ENCODE measurements at places on chromosomes 11 and 22. TPM values are rescaled to one million over a fixed set of nuclear protein-coding genes. Genes with fewer than 3 reads are reported as not detected.

TMEM218 gene
- total RNA-seq = 18.4 TPM

MMP27 gene
- not detected for total RNA-seq

RAB39A gene
- total RNA-seq = not detected

FAM180B gene
- total RNA-seq = 0.16 TPM

SYNGR1 gene
- 4.4 TPM for total RNA-seq

TEF gene
- total RNA-seq = 2.0 TPM

CDKN1C gene
- 2.6 TPM for total RNA-seq

KLHDC7B gene
- 49.1 TPM for total RNA-seq

EED gene
- total RNA-seq = 73.2 TPM

P2RY2 gene
- not detected for total RNA-seq

SLC17A6 gene
- not detected for total RNA-seq

DNA sequence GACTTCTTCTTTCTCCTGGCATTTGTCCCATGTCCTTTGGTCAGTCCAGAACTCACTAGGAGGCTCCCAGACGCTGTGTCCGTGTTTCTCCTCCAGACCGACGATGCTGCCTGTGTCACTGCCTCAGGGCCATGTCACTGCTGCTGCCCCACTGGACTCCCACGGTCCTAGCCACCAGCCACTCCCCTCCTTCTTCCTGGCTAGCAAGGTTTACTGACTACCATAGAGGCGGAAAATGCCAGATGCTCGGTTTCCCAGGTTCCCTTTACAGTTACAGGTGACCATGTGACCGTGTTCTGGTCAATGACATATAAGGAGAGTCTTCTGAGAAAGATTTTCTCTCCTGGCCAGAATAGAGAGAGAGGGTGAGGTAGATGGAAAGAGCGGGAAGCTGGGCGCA, 40.7 kb upstream of the RBFOX2 start:
- no peak for DNase-seq

GRCh38 chr11:29481738-29482137, 535.1 kb downstream of the KCNA4 start:
- no peak for DNase-seq

GRCh38 chr11:15819679-15820286, 536.6 kb downstream of the SOX6 start:
- DNase-seq = peak; percentile 46

DNA sequence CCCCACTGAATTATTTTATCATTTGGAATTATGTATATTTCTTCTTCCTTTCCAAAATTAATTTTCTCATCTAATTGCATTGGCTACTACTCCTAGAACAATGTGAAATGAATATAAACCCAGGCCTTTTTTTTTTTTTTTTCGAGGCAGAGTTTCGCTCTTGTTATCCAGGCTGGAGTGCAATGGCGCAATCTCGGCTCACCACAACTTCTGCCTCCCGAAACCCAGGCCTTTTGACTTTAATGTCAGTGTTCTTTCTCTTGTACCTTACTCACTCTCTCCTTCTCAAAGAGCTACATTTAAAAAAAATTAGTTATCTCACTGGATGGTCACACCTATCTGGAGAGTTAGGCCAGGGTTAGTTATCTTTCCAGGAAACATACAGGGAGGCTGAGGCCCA, 35.3 kb upstream of the LRRC32 start:
- no peak for DNase-seq

DNA sequence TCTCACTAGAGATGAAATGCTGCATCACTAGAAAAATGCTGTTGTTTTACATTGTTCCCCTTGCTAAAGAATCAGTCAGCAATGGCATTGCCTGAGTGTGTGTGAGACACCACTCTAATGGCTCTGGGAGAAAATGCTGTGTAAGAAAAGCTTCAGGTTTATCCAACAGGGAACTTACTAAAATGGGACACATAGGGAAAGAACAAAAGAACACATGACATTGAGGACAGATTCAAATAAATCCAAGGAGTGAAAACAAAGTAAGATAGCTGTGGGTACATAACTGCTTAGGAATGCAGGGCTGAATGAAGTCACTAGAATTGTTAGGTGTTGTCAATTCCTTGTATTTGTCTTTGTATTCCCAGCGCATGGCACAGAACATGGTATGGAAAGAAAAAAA, 24.2 kb downstream of the BLID start:
- no peak for DNase-seq

GRCh38 chr11:101327908-101328307, 198.3 kb upstream of the PGR start:
- no peak for DNase-seq

DNA sequence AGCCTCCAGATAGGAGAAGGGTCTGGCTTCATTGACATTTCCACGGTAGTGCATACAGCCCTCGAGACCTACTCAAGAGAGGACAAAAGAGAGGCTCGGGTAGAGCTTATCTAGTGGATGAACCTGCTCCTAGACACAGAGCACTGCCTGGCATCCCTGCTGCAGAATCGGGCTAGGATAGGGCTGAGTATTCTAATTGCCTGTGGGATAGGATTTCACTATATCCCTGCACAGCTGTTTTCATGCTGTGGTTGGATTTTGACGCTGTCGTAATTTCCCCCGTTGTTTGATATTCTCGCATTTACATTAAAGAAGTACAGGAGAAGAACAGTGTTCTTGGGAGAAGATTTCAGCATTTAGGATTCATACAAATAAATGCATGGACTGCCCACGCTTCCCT, 107.8 kb downstream of the KIRREL3 start:
- DNase-seq = no peak

- DNase-seq = no peak
These were observed 7.3 kb downstream of the DNAL4 start for GRCh38 chr22:38786631-38787030.

- DNase-seq = no peak
These were observed 1.6 kb upstream of the BRD1 start for GRCh38 chr22:49829044-49829853.

DNA sequence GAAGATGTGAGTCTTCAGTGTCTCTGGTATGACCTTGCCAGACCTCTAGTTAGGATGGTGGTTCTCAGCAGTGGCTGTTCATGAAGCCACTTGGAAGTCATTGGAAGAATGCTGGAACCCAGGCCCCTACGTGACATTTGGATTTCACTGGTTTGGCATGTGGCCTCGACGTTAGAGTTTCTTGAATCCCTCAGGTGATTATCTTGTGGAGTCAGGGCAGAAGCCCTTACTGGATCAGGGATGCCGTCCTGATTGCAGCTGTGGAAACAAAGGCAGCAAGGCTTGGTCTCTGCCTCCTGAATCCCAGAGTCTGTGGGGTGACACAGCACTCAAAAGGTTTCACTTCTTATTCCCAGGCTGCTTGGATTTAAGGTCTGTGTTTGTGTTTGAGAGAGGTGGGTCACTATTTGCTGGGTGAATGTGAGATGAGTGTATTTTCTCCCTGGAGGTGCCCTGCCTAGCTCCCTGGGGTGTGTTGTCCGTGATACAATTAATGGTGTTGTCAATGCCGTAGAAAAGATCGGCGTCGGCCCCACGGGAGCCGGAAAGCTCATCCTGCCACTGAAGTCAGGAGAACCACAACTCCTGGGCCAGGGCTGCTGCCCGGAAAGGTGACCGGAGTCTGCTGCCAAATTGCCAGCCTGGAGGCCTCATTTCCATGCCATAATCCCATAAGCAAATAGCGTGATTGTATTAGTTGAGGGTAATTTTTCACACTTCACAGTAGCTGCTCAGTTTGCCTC, 939.0 kb downstream of the BRD1 start:
- DNase-seq = no peak

GRCh38 chr11:105432241-105432995, 177.5 kb upstream of the GRIA4 start:
- no peak for DNase-seq

GRCh38 chr22:28250036-28250695, 331.1 kb upstream of the PITPNB start:
- no peak for DNase-seq

- DNase-seq = no peak
These were observed 63.4 kb downstream of the NRXN2 start for GRCh38 chr11:64659417-64660144.

GRCh38 chr11:107859459-107860239, 1.1 kb upstream of the SLC35F2 start:
- DNase-seq = peak; percentile 40

GRCh38 chr11:124920356-124920755, 1.3 kb downstream of the HEPN1 start:
- DNase-seq = no peak

DNA sequence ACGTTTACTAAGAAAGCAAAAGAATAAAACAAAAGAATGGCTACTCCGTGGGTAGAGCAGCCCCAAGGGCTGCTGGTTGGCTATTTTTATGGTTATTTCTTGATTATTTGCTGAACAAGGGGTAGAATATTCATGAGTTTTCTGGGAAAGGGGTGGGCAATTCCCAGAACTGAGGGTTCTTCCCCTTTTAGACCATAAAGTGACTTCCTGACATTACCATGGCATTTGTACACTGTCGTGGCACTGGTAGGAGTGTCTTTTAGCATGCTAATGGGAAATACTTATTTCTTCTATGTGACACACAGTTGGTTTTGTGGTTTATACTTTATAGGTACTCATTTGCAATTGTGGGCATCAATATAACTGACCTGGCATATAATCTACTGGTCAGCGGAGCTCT, 56.3 kb downstream of the SLN start:
- DNase-seq = no peak

- DNase-seq = peak; percentile 75
These were observed 7.4 kb downstream of the USP2 start for GRCh38 chr11:119373921-119374631.

DNA sequence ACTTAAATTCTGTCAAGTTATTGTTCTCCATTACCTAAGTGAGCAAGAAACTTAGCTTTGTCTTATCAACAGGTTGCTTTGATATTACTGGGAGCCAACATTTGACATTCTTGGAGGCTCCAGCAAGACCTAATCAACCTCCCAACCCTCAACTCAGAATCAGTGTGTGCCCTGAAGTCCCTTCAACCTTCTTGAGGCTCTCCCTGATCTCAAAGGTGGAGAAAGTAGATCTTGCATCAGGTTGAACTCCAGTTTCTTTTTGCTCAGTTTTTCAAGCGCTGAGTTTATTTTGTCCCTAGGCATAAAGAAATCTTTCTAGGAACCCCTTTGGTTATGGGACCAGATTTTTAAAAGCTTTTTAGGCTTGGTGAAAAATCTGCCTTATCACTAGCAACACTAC, 1.4 kb downstream of the FAM111A start:
- DNase-seq = no peak

- DNase-seq = no peak
These were observed 52.4 kb downstream of the LARGE2 start for GRCh38 chr11:45974806-45975205.

DNA sequence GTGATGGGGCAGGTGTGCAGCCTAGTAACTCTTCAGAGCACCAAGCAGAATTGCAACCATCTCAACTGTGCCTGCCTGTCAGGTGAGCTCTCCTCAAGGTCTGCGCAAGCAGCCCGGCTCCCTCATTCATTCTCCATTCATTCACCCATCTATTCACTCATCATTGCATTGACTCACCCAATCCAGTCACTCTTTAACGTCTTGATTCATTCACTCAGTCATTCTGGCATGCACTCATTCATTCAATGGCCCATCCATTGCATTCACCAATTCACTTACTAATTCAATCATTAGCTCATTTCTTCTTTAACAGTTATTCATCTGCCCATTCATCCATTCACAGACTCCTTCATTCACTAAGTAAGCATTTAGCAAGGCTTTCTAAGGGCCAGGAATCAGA, 111.8 kb downstream of the PDE2A start:
- DNase-seq = no peak

DNA sequence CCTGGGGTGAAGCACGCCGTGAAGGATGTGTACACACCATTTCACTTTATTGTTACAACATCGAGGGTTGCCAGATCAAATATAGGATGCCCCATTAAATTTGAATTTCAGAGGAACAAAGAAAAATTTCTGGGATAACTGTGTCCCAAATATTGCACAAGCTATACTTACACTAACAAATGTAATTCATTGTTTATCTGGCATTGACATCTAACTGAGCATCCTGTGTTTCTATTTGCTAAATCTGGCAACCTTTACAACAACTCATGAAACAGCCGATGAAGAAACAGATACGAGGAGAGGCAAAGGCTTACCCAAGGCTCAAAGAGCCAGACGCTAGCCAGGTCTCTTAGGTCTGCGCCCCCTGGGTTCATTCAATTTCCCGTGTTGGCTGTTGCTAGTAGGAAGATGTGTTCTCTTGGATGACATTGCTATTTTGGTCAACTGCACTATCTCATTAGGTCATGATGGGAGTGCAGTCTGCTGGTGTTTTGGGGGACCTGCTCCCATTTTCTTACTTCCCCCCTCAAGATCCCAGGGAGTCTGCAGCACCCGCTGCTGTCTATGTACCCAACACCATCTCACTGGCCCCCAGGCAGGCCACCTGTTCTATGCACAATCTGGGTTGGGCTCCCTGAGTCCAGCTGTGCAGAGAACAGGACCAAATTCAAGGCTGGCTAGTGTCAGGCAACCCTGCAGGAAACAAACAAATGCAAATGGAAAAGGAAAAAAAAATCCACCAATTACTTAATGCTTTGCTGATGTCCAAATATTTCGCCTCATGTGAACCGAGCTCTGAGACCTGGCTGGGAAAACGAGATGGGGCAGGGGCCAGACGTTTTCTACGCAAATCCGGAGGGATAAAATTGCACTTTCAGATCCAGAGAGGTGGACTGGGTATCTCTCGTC, 560.9 kb downstream of the MIAT start:
- DNase-seq = no peak

DNA sequence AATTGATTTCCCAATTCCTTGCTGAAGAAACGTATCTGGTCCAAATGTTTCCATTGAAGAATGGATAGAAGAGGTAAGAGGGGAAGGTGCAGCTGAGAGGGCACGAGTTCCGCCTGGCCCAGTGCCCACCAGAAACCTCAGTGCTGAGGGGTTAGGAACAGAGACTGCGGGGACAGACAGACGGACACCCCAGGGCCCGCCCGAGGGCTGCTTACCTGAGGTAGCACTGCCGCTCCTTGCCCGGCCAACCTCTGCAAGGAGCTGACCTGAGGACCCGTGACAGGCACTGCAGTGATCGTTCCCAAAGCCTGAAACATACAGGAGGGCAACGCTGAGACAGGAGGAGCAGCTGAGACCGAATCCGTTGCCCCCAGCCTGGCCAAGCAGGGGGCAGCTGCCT, 89.6 kb downstream of the PHF21B start:
- no peak for DNase-seq

DNA sequence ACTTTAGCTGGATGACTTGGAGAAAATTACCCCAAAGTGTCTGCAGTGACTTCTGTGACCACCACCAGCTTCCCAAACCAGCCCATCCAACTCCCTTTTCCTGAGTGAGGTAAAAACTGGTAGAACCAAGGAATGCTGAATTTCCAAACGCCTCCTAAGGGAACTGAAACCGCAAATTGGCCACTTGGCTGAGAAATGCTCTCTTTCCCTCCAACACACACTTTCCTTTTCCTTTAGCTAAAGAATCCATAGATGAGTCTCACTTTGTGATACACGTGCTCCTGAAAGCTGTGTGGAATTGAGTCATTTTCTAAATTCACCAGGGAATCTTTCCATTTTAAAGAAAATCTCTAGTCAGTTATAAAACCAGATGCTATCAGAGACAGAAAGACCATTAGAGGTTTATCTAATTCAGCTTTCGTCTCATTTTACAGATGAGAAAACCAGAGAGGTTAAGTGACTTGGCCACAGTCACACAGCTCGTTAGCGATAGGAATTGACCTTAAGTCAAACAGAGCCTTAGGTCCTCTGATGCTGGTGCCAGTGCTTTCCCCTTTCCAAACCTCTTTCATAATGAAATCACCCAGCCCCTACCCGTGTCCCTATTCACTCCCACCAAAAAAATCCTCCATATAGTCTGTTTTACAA, 137.2 kb downstream of the COMMD9 start:
- no peak for DNase-seq

Measured in activated T-cell treated with anti-CD3 and anti-CD28 coated beads, Interleukin-2, amount 50 U/mL, for 72 hours (primary cell).